ENCODE measurements at places on chromosomes 6 and 20. TPM values are rescaled to one million over a fixed set of nuclear protein-coding genes. Genes with fewer than 3 reads are reported as not detected.

- DNase-seq, result no peak
Observed at GRCh38 chr6:140002396-140003022, 628.1 kb upstream of the CITED2 start.

DNA sequence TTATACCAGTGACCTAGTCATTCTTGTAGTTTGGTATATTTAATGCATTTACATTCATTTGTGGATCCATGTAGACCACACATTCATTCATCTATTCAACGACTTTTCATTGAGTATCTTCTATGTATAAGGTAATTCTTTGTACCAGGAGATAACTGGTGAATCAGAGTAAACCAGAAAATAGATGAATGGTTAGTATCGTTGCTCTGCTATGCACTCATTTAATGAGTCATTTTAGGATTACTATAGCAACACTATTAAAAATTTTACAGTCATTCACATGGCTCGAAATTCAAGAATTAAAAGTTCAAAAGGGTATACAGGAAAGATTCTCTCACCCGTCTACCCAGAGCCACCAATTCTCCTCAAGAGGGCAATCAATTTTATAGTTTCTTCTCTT is 26.8 kb downstream of the DOK5 start:
- no peak for DNase-seq

GRCh38 chr6:6539036-6539435 is 49.5 kb upstream of the LY86 start:
- DNase-seq, result no peak

DNA sequence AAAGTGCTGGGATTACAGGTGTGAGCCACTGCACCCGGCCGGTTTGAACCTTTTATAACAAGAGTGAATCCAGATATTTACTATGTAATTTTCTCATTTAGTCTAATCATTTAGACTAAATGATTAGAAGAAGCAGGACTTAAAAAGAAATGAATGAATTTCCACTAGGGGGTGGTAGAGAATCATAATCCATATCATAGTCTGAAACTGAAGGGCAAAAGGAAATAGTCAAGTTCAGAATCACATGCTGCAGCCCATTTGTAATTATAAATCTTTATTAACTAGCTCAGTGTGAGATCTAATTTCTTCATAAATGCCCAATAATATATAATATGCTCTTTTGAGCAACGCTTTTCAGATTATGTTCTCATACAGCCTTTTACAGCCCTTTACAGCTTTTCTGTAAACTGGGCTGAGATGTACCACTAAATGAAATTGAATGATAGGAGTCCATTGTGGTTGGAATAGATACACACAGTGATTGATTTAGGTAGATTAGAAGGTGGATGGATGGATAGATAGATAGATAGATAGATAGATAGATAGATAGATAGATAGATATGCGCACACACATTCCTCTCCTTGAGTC is 31.8 kb downstream of the PSMB9 start:
- DNase-seq, result no peak

- DNase-seq, result no peak
Observed at GRCh38 chr6:26224940-26225847, 138.0 kb downstream of the HFE start.

DNA sequence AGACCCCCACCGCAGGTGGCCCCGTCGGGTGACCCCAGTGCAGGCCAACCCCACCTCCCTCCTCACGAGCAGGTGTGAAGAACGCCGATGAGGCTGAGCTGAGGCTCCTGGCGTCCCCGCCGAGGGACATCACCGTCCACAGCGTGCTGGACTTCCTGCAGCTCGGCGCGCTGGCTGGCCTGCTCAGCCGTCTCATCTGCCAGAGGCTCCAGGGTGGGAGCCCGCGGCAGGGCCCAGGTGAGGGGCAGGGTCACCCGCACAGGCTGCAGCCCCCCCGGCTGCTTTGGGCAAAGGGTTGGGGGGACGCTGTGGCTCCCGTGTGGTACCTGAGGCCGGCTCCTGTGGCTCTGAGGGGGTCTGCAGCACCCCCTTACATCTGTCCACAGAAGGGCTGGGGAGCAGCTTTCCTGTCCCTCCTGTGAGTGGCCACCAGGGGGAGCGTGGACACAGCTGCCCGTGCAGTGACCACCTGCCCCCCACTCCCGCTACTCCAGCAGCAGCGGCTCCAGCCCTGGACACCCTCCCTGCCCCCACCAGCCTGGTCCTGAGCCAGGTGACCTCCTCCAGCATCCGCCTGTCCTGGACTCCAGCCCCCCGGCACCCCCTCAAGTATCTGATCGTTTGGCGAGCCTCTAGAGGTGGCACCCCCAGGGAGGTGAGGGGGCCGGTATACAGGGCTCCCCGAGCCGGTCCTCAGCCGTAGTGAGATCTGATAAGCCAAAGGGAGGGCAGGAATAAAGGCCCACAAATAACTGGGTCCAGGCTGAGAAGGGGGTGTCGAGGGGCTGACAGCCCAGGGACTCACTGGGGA is 16.5 kb downstream of the COL20A1 start:
- DNase-seq, result peak; percentile 78

DNA sequence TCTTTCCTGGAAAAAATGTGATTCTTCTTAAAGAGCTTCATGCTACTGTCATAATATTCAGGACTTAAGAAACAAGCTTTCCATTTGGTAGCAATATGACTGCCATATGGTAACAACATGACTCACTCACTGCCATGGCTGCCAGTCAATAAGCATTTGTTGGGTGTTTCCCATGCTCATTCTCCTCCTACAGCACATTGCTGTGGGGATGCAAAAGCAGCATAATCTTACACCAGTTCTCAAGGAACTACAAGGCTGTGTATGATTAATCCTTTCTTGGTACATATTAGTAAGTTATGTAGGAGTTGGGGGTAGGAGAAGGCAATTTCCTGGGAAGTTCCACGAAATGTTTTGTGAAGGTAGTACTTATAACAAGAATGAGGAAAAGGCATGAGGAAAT is 76.7 kb downstream of the CEP162 start:
- no peak for DNase-seq

DNA sequence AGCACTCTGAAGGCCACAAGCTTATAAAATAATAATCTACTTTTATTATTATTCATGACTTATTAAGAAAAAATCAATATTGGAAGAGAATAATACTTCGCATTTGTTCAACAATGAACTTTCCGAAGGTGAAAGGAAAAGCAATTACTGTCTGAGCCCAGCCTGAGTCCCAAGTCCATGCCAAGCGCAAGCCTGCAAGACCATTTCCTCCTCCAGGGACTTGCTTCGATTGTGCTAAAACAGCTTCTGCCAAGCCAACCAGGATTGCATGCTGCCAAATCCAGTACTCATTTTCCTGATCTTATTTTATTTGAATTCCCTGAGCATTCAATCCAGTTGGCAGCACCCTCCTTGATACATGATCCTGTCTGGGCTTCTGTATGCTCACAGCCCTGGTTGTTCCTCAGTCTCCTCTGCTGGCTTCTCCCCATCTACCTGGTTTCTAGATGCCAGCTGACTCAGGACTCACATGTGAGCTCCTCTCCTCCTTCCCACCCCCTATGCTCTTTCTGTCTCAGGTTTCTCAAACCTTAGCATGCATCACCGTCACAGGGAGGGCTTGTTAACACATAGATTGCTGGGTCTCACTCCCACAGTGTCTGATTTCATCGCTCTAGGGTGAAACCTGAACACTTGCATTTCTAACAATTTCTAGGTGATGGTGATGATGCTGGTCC is 55.9 kb upstream of the PSMF1 start:
- no peak for DNase-seq

DNA sequence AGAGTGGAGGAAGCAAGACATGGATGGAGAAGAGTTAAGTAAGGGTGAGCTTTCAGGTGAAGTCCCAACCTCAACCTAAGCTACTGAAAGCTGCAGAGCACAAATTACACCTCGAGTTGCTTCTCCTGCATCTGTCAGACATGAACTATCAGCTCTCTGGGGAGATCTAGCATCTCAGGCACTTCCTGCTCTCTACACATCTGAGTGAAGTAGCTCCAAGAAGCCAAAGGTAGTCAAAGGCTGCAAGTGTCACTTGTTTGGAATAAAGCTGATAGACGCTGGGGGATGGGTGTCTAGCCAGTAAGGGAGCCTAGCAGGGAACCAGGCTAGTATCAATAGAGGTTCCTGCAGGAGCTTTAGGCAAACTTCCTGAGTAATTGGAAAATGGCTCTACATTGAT is 228.0 kb downstream of the PLCB1 start:
- DNase-seq, result no peak

- DNase-seq, result no peak
Observed at GRCh38 chr6:35717449-35718374, 19.1 kb upstream of the ARMC12 start.

DNA sequence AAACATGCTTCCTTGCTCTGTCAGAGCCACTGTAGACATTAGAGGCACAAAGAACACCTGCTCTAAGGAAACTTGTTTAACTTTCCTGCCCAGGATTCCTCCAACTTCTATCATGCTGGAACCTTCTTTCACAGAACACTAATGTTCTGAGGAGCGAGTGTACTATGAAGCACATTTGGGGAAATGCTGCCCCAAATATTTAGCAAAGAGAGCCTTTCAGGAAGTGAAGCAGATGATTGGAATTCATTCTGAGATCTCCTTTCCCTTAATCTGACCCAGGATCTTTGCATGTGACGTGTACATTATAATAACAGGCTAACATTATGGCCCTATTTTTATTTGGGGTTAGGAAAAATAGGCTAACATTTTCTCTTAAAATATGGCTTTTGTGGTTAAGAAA is 21.0 kb upstream of the FYN start:
- no peak for DNase-seq

DNA sequence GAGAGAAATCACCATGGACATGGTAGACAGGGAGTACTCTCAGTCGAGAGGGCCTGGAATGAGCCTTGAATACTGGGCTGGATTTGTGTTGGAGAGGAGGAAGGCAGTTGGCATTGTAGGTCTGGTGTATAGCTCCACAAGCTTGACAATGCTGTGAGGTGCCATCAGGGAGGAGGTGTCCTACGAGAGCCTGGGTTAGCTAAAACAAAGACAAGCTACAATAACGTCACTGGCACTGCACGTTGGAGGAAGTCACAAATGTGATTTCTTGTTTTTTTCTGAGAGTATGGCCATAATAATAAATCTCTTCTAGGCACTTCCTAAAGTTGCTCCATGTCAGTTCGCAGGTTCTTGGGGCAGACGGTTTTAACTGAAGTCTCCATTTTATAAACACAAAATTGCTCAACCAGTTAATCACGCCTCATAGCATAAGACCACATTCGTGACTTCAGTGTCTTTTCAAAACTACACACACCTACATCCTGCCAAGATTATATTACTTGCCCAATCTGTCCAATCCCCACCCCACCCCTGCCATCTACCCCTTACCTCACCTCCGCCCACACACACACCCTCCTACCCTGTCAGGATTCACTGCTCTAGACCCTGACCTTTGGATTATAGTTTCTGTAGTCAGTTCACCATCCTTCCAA is 4.4 kb upstream of the HLA-DMB start:
- DNase-seq, result no peak

DNA sequence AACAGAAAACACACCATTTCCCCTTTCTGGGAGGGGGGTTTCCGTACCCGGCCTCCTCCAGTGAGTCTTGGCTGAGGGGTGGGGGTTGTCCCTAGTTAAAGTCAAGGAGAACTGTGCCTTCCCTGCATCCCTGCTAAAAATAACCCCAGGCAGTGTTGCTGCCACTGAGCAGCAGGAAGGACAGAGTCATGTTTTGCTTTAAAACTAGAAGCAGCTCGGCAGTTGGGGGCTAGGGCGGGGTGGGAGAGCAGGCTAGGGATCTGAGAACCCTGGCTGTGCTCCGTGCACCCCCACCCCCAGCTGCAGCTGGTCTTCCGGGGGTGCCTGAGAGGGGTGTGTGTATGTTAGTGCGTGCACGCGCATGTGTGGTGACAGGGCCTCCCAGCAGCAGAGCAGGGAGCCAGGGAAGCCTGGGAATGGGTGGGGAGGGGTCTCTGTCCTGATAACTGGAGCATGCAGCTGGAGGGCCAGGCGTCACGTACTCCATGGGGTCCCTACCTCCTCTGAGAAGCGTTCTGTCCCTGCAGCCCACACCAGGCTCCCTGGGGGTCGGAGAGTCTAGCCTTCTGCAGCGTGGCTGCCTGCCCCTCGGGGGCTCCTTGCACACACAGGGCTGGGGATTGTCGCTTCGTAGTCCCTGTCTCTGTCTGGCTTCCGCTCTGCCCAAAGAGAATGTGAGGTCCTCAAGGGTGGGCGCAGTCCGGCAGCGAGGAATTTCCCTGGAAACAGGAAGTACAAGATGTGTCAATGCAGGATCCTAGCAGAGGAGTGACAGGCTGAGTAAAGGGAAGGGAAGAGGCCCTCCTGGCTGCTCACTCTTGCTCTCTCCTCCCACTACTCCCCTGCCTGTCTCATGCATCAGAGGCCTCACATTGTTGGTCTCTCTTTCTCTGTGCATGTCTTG is 16.8 kb upstream of the ARMC12 start:
- no peak for DNase-seq

THBD gene
- not detected for total RNA-seq

GNRH2 gene
- 1.7 TPM for total RNA-seq

TBXT gene
- not detected for total RNA-seq
